A549 (cell line): ENCODE measurements at places on chromosomes 7 and 10. TPM values are rescaled to one million over a fixed set of nuclear protein-coding genes. Genes with fewer than 3 reads are reported as not detected.

- no peak for DNase-seq
Measured at GRCh38 chr10:29646960-29647461, 12.2 kb upstream of the SVIL start.

GRCh38 chr7:46170792-46171191 is 249.7 kb upstream of the IGFBP3 start:
- DNase-seq = no peak

Gene VAX1
- 0.54 to 0.71 TPM (median 0.68 TPM) in 3 replicates for polyA plus RNA-seq

GRCh38 chr7:99446096-99446495 is 7.4 kb downstream of the CPSF4 start:
- no peak for DNase-seq

Gene PAX4
- not detected in 3 replicates for polyA plus RNA-seq

Gene PIK3AP1
- 1.1 to 1.9 TPM (median 1.6 TPM) in 3 replicates for polyA plus RNA-seq
